Sigmoid colon (tissue), 7 donors: ENCODE measurements at places on chromosomes 5 and 9. TPM values are rescaled to one million over a fixed set of nuclear protein-coding genes. Genes with fewer than 3 reads are reported as not detected.
A peak's percentile ranks its signal among the peaks of the same experiment; 100 is the strongest.

Gene ADRB2
- total RNA-seq, result 3.5 TPM

GRCh38 chr5:33659526-33660169 lies 218.9 kb downstream of the TARS1 start:
- no peaks in the 10 kb centered on the region for H3K4me1 ChIP-seq
- no peak overlapping the region for H3K4me3 ChIP-seq
- DNase-seq, result no peak
- H3K27ac ChIP-seq, result no peak overlapping the region
- no peaks in the 10 kb centered on the region for H3K36me3 ChIP-seq

Gene CHSY3
- 3.3 TPM for total RNA-seq

Gene NRARP
- total RNA-seq, result not detected

Gene C5orf63
- total RNA-seq, result 0.55 TPM

Gene PLPPR1
- total RNA-seq, result not detected

Gene MARCOL
- total RNA-seq, result not detected

DNA sequence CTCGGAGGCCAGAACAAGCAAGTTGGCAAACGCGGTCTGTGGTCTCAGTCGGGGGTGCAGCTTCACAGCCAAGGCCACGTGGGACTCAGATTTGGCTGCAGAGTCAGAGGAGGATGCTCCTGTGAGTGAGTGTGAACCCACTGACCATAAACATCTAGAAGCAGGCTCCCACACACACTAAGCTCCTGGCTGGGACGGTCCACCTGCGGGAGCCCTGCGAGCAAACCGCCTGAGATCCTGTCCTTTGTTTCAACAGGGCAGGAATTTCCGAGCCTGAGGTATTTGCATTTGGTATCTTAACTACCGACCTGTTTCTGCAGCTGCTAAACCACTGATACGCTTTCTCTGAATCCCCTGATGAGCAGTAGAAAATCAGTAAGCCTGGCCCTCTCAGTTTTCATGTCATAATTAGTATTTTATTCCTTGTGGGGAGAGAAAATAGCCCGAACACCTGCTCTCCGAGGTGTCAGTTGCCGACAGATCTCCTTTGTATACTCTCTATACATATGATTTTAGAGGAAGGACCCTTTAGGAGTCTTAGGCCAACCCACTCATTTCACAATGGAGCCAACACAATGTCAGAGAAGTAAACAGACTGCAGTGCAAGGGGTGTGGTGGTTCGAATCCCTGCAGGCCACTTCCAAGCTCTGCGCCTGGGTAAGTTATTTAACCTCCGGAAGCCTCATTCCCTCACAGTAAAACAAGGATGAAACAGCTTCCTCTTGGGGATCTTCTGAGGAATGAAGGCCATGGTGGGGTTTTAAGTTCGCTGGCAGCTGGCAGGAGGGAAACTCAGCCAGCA lies 40.9 kb upstream of the PWWP2A start:
- H3K36me3 ChIP-seq, result no peaks in the 10 kb centered on the region
- no peak for DNase-seq
- no peak overlapping the region for H3K4me3 ChIP-seq
- no peak overlapping the region for H3K27ac ChIP-seq

GRCh38 chr9:84270847-84271530 lies 69.6 kb downstream of the SLC28A3 start:
- no peaks in the 10 kb centered on the region for H3K4me1 ChIP-seq
- H3K27ac ChIP-seq, result no peak overlapping the region
- no peaks in the 10 kb centered on the region for H3K27me3 ChIP-seq
- no peak for DNase-seq

- no peaks in the 10 kb centered on the region for H3K27me3 ChIP-seq
- no peak for DNase-seq
- no peak overlapping the region for H3K4me3 ChIP-seq
- no peaks in the 10 kb centered on the region for H3K4me1 ChIP-seq
- no peaks in the 10 kb centered on the region for H3K36me3 ChIP-seq
Measured at GRCh38 chr9:84891924-84892323, 222.4 kb downstream of the NTRK2 start.

DNA sequence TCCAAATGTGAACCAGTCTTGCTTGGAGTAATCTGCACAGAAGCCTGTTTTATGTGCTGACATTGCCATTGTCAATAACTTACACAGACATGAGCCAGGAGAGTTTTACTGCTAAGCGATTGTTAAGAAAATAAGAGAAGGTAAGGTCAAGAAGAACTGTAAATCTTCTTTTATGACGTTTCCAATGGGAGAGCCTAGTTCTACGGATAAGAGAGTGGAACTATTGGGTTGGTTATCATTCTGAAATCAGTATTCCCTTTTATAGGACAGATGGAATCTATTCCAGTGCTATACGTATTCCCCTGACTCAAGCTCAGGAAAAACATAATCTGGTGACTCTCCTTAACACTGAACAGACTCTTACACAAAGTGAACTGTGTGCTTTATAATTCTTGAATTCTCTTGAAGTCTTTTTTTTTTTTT lies 137.9 kb upstream of the OTULINL start:
- no peak for DNase-seq
- no peak overlapping the region for H3K4me3 ChIP-seq
- no peaks in the 10 kb centered on the region for H3K27me3 ChIP-seq
- H3K27ac ChIP-seq, result no peak overlapping the region

GRCh38 chr9:8256880-8257279 lies 457.3 kb upstream of the DMAC1 start:
- H3K36me3 ChIP-seq, result no peaks in the 10 kb centered on the region
- no peak for DNase-seq
- H3K4me3 ChIP-seq, result no peak overlapping the region
- H3K27ac ChIP-seq, result no peak overlapping the region

DNA sequence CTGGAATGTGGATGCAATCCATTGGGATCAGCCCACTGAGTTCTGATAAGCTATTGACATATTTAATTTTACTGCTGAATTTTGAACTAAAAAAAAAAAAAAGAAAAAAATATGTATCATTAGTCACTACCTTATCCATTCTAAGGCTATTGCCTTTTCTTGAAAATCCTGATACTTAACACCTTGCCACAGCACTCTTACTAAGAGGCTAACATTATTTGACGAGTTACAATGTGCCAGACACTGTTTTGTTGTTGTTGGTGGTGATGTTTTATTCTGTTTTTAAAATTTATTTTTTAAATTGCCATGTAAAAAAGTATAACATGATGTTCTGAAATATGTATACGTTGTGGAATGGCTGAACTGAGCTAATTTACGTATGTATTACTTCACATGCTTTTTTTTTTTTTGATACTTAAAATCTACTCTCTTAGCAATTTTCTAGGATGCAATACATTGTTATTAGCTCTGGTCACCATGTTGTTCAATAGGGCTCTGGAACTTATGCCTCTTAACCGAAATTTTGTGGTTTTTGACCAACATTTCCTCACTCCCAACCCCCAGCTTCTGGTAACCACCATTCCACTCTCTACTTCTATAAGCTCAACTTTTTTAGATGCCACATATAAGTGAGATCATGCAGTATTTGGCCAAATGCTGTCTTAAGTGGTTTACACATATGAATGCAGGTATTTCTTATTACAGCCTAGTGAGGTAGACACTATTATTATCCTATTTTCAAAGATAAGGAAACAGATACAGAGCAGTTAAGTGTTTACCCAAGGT lies 134.8 kb upstream of the PCA3 start:
- H3K4me3 ChIP-seq, result no peak overlapping the region
- no peaks in the 10 kb centered on the region for H3K4me1 ChIP-seq
- H3K36me3 ChIP-seq, result peaks cover 92% of the 10 kb centered on the region
- no peak for DNase-seq
- H3K27ac ChIP-seq, result no peak overlapping the region

Gene ZDHHC11
- 8.0 TPM for total RNA-seq

Gene RICTOR
- 38.2 TPM for total RNA-seq

DNA sequence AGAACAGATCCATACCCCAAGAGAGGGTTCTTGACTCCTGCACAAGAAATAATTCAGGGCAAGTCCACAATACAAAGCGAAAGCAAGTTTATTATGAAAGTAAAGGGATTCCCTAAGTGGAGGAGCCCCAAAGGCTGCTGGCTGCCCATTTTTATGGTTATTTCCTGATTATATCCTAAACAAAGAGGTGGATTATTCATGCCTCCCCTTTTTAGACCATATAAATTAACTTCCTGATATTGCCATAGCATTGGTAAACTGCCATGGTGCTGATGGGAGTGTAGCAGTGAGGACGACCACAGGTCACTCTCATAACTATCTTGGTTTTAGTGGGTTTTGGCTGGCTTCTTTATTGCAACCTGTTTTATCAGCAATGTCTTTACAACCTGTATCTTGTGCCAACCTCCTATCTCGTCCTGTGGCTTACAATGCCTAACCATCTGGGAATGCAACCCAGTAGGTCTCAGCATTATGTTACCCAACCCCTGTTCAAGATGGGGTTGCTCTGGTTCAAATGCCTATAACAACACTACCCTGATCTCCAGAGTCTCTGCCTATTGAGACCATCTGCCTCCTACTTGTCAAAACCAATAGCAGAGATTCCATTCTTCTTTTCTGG lies 154.4 kb upstream of the GRAMD2B start:
- no peak for DNase-seq
- H3K4me3 ChIP-seq, result no peak overlapping the region
- no peak overlapping the region for H3K27ac ChIP-seq

- no peak overlapping the region for H3K4me3 ChIP-seq
- no peak overlapping the region for H3K27ac ChIP-seq
- no peaks in the 10 kb centered on the region for H3K36me3 ChIP-seq
- DNase-seq, result no peak
- H3K27me3 ChIP-seq, result no peaks in the 10 kb centered on the region
Measured at GRCh38 chr5:57862471-57862911, 379.9 kb upstream of the ACTBL2 start.

DNA sequence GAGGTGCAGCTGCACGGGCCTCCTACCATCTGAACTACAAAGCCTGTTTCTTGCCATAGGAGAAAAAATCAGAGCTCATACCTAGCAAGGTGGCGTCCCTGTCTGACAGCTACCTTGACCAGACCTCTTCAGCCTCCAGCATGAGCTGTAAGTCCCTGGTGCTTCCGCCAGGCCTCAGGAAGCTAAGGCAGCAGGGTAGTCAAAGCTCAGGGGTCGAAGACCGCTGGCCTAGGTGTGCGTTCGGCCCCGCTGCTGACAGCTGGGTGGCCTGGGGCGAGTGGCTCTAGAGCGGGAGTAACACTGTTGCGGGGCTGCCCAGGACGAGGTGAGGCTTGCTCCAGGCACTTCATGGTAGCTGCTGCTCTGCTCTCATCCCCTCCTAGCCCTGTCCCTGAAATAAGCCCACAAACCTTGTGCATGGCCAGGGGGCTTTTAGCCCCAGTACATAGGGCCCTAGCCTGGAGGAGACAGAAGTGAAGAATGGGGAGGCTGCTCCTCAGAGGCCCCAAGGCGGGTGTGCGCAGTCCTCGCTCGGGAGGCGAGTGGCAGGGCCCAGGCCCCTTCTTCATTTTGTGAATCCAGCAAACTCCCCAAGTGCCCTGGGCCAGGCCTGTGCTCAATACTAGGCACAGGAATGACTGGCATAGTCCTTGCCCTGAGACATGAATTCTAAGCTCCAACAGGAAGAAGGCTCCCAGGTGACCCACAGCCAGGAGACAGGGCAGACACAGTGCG lies 5.4 kb downstream of the TOR2A start:
- no peak for DNase-seq
- H3K27me3 ChIP-seq, result peaks cover 3% of the 10 kb centered on the region
- H3K27ac ChIP-seq, result no peak overlapping the region
- peaks cover 23% of the 10 kb centered on the region for H3K4me1 ChIP-seq

DNA sequence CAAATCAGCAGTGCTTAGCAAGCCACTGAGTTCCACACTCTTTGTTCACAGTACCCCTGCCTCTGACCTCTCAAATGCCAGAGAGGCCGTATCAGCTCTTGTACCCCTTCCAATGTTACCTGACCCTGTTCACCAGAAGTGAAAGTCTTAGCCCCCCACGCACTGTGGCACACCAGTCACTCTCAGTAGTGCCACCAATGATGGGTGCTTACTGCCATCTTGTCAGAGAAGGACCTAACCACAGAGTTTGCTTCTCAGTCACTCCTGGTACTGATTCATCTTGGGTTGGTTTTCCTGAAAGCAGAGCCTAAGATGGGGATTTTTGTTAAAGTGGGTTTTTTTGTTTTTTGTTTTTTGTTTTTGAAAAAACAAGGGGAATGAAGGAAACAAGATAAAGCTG lies 28.8 kb upstream of the PANK3 start:
- no peak for DNase-seq
- no peak overlapping the region for H3K4me3 ChIP-seq
- no peak overlapping the region for H3K27ac ChIP-seq
- H3K4me1 ChIP-seq, result no peaks in the 10 kb centered on the region
- H3K27me3 ChIP-seq, result no peaks in the 10 kb centered on the region

DNA sequence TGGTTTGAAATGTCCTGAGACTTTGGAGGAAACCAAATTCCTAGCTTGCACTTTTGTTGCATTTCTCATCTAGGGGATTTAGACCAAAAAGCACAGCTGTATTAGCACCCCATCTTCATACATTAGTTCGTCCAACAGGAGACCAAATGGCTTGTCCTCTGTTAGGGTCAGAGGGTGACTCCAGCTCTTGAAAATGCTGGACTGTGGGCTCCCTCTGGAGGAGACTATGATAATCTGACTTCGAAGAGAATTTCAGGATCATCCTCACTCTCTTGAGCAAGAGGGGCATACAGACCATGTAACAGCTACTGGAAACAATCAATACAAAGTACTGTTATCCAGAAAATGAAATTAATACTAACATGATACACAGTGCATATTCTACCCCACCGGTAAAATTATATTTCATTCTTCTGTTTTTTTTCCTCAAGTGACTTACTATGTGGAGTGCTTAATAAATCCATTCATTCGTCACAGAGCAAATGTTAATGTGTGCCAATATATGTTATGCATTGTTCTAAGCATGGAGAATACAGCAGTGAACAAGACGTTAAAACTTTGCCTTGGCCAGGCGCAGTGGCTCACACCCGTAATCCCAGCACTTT lies 63.7 kb upstream of the PPP2CA start:
- H3K4me1 ChIP-seq, result no peaks in the 10 kb centered on the region
- H3K27me3 ChIP-seq, result no peaks in the 10 kb centered on the region
- H3K4me3 ChIP-seq, result no peak overlapping the region
- DNase-seq, result peak; percentile 66
- H3K27ac ChIP-seq, result no peak overlapping the region

DNA sequence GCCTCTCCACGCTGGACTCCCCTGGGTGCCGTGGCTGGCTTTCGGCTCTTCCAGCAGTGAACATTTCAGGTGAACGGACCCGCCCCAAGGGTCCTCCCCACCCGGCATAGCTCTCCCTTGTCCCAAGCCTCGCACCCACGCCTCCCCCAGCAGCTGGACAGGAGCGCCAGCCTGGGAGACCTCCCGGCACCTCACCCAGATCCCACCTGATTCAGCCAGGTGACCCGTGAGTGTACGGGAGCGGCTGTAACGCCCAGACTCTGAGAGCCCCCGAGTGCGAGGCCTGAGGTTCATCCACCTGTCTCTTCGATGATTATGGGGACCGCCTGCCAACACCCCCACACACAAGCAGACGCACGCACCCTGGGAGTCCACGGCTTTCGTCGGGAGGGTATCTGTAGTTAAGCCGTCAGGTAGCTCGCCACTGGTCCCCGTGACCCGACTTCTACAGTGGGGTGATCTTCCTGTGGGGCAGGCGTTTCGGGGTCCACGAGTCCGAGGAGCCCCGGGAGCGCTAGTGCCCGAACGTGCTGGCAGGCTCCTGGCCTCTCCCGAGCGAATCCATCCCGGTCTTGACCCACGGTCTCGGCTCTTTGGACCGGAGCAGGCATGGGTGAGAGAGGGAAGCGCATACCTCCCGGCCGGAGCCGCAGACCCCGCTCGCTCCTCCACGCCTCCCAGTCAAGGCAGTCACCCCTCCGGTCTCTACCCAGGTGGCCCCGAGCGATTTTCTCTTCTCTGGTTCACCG lies 14.9 kb downstream of the TRIM7 start:
- DNase-seq, result peak; percentile 75
- H3K4me1 ChIP-seq, result peaks cover 7% of the 10 kb centered on the region
- H3K27me3 ChIP-seq, result no peaks in the 10 kb centered on the region
- H3K36me3 ChIP-seq, result no peaks in the 10 kb centered on the region
- peak overlapping the region; percentile 92 for H3K27ac ChIP-seq
